Esophagus squamous epithelium (tissue), 5 donors: ENCODE measurements at places on chromosomes 1 and 21.

DNA sequence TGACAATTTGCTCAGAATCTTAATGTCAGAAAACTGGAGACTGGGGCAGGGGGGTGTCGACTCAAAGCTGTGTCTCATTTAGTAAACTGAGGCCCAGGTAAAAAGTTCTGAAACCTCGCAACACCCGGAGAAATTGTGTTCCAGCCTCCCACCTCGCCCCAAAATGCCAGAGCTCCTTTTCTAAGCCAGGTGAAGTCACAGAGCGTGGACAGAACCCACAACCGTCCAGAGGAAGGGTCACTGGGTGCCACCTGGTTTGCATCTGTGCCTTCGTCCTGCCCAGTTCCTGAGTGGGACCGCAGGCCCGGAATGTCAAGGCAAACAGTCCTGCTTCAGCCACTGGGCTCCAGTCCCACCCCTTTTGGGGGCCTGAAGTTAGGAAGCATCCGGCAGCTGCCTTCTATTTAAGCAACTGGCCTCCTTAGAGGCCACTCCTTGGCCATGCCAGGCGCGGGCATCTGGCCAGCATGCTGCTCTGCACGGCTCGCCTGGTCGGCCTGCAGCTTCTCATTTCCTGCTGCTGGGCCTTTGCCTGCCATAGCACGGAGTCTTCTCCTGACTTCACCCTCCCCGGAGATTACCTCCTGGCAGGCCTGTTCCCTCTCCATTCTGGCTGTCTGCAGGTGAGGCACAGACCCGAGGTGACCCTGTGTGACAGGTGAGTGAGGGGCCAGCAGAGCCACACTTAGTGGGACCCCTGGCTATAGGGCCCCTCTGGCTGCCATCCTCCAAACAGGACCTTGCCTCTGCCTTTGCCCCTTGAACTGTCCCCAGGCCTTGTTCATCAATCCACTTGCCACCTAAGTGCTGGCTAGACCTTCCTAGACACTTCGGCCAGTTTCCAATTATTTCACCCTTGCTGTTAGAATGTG, at the start of gene TAS1R1:
Gene TAS1R1, plus strand, starts transcription at position 401 of the 872 bp plus-strand sequence. Its CDS starts 67 bp downstream, at position 468.
- no peak for DNase-seq

DNA sequence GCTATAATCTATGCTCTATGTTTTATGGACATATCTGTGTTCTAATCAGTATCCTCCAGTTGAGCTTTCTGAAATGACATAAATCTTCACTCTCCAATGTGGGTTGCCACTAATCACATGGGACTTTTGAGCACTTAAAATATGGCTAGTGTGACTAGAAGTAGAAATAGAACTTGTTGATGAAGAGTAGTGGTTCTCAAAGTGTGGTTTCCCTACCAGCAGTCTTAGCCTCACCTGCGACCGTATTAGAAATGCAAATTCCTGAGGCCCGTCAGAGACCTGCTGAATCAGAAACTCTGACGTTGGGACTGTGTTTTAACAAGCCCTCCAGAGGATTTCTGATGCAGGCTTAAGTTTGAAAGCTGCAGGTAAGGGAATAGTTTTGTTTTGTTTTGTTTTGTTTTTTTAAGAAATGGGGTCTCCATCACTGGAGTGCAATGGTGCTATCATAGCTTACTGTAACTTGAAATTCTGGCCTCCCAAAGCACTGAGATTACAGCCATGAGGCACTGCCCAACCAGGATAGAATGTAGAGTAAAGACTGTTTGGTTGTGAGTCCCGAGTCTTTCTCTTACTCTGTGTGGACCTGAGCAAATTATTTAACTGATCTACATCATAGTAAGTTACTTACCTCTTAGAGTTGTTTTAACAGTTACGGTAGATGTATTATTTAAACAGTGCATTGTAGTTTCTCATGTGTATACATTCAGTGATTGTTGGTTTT, 21.7 kb downstream of the GLRX2 start:
- DNase-seq = no peak

DNA sequence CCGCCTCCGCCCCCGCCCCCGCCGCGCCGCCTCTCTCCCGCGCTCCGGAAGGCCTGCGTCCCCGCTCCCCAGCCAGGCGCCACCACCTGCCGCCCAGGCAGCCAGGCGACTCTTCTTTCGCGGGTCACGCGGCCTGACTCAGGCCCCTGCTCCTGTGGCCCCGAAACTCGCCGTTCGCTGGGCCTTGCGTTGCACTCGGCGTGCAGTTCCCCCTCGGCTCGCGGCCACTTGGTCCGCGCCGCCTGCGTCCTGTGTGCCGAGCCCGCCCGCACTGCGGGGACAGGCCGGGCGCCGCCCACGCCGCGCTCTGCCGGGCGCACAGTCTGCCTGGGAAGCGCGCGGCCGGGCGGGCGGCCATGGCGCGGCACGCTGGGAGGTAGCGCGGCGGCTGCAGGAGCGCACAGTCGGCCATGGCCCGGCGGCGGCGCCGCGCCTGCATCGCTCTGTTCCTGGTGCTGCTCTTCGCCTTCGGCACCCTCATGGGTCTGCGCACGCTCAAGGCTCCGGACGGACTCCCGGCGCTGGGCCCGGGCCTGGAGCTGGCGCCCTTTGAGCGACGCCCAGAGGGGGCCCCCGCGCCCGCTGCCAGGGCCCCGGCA, at the start of gene MANEAL:
Gene MANEAL, plus strand, starts transcription at position 75 of the 599 bp plus-strand sequence. Its CDS starts 336 bp downstream, at position 411.
- DNase-seq = no peak

- no peak for DNase-seq
Measured at GRCh38 chr1:191140038-191140437, 662.4 kb upstream of the BRINP3 start.

DNA sequence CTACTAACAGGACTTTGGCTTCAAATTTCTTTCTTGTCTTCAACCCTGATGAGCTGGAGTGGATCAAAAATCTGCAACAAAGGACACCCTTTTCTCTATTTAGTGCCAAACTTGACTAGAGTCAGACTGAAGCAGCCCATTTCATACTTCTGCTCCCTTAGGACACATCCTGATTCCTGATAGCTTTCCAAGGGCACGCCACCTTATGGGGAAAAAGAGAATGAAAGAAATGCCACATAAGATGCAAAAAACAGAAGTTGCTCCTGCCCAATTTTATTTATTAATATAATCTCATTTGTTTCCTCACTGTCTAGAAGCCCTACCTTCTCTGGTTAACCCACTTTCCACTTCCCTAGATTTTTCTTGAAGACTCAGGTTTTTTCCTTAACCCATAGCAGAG, 72.7 kb upstream of the NBPF4 start:
- DNase-seq = no peak

DNA sequence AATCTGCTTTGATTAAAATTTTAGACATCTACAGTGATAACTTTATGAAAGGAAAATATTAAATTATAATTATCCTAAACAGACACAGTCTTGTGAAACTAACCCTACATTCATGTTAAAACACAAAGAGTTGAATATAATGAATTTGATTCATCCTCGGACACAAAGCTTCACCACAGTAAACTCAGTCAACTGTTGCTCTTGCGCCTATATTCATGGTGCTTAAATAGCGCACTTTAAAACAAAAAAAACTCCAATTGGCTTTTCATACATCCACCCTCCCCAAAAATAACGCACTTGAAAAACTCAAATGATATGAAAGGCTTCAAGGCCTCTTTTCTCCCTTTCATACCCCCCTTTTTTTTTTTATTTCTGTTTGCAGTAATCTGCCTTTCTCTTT, 260.3 kb downstream of the FAF1 start:
- no peak for DNase-seq
